ENCODE measurements at places on chromosomes 7 and 10.

DNA sequence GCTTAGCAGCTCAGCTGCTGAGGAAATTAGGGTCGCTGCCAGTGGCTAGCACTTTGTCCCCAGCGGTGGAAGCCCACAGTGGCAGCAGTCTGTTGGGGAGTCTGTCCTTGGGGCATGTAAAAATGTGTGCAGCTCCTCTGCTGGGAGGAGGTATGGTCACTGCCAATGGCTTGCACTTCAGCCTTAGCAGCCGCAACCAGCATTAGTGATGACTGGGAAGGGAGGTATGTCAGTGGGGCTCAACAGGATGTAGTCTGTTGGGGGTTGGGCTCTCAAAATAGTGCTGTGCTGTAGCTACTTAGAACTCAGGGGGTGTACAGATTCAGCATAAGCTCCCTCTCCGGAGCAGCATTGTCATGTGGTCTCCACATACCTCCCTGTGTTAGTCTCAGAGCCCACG, 189.9 kb downstream of the ZEB1 start:
- DNase-seq, result no peak

DNA sequence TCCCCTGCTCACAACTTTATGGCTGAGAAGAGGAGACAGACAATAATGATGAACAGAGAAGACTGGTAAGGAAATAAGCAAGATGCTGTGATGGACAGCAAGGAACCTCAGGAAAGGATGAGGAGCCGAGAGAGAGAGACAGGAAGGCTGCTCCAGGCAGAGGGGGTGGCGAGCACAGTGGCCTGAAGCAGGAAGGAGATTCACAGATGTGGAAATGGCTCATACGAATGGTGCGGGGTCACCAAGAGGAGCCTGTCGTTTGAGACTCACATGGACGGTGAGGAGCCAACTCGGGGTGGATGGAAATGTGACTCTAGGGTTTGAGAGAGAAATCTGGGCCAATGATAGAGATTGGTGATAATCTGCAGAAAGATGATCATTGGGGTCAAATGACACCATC, 43.7 kb downstream of the KIAA1549 start:
- no peak for DNase-seq

DNA sequence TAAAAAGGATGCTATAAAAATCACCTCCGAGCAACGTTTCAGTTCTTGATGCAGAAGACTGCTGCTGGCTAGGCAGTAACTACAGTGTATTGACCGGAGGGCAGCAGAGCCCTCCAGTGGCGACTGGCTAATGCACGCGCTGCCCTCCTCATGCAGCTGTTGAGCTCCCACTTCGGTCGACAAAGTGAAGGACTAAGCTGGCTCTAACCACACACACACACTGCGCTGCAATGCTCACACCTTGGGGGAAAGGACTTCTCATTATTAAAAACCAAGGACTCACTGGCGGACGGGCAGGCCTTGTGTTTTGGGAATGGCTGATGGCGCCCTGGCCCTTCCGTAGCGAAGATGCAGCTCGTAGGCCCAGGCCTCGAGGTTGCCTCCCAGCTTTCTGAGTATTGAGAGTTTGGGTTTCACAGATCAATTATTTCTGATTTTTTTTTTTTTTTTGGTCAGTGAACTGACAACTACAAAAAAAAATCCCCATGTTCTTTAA, 120.9 kb upstream of the DIP2C start:
- no peak for DNase-seq

GRCh38 chr7:6171532-6172223, 100.7 kb downstream of the CYTH3 start:
- no peak for DNase-seq

DNA sequence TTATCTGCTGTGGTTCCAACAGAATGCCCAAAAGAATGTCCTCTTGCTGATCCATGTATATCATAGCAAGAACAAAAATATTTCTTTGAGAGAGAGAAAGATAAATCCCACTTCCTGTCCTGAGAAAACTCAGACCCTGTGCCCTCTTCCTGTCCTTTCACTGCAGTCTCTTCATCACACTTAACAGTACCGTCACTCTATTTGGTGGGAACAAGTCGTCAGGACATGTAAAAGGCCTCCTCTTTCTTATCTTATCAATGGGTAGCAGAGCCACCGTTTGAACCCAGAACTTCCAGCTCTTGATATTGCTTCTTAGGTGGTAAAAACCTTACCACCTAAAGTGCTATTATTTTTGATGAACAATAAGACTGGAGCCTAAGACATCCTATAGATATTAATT, 43.9 kb downstream of the CHRM2 start:
- DNase-seq, result no peak

GRCh38 chr7:95006010-95006409, 98.6 kb downstream of the PPP1R9A start:
- no peak for DNase-seq

- DNase-seq, result no peak
Observed at GRCh38 chr7:151884312-151885201, 7.6 kb upstream of the PRKAG2 start.

GRCh38 chr7:83849131-83849530, 200.2 kb upstream of the SEMA3E start:
- peak; percentile 46 for DNase-seq

DNA sequence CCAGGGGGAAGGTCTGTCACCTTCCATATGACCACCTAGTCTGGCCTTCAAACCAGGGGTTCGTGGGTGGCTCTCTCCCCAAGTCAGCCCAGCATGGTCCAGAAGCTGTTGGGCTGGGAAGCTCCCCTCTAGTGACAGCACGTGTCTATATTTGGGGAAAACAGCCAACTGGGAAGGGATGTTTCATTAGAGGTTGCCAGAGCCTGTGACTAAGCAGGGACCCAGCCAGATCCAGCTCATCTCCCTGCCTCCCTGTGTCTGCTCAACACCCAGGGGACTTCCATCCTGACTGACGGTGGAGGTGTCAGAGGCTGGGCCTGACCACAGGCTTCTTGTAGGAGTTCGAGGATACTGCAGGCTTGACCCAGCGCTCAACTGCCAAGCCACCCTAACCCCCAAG, 10.5 kb downstream of the STYXL1 start:
- no peak for DNase-seq

DNA sequence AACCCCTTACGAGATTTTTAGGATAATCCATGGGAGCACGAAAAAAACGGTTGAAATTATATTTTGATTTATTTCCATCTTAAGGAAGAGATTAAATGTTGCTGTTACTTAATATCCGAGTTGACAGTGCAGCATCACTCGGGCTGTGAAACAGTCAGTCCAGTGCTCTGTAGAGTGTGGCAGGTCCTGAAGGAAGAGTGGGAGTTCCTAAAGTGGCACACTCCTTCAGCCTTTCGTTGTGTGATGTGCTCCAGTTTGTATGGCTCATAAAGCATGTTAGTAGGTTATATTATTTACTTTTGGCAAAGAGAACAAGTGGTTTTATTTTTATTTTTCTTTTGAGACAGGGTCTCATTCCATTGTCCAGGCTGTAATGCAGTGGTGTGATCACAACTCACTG, 358.3 kb downstream of the AUTS2 start:
- DNase-seq, result no peak

GRCh38 chr7:135976312-135977006, 700 bp downstream of the MTPN start:
- no peak for DNase-seq

DNA sequence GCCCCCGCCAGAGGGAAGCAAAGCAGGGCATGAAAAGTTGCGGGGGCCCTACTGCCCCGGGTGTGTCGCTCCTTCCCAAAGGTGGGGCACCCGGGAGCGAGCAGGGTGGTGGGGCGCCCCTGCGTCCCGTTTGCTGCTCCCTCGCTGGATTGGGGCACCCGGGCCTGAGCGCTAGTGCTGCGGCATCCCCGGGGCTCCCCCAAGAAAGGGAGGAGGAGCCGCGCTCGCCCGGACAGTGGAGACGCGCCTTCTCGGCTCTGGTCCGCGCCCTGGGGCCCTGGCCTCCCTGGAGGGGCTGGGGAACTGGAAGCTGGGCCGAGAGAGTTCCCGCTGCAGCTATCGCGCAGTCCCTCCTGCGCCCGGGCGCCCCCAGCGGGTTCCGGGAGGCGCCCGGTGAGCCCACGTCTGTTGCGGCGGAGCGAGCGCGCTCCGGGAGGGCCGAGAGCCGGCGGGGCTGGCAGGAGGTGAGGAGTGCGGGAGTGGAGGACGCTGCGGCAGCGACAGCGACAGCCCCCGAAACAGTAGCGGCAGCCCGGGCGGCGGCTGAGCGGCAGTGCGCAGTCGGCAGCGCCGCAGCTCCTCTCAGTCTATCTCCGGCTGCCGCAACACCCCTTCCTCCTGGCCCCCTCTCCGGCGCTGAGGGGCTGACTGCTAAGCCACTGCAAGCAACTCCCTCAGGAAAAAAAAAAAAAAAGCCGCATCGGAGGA, 504 bp upstream of the BMPER start:
- DNase-seq, result no peak

- DNase-seq, result no peak
Observed at GRCh38 chr7:85730012-85730411, 543.2 kb upstream of the SEMA3D start.

DNA sequence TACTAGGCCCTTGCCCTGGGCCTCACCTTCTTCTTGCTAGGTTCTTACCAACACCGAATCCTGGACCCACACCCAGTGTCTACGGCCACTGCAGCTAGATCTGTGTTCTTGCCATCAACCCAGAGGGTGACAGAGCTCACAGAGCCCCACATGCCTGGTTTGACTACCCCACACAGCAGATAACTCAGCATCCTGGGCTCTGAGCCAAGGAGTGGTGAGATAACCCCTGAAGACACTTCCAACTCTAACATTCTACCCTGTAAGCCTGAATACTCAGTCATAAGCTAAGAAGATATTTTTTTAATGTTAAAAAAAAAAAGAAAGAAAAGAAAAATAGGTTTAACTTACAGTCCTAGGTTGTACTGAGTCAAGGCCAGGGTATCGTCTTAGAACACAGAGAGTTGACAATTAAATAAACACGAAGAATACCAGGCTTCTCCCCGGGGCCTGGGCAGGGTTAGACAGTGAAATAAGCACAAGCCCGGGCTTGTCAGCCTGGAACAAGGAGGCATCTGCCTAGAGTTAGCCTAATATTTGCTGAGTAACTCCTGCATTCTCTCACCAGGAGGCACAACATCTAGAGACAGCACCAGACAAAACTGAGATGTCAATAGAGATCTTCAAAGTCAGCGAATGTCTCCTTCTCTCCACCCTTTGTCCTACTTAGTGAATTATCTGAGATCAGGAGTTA, 556.5 kb upstream of the LRRN3 start:
- no peak for DNase-seq

DNA sequence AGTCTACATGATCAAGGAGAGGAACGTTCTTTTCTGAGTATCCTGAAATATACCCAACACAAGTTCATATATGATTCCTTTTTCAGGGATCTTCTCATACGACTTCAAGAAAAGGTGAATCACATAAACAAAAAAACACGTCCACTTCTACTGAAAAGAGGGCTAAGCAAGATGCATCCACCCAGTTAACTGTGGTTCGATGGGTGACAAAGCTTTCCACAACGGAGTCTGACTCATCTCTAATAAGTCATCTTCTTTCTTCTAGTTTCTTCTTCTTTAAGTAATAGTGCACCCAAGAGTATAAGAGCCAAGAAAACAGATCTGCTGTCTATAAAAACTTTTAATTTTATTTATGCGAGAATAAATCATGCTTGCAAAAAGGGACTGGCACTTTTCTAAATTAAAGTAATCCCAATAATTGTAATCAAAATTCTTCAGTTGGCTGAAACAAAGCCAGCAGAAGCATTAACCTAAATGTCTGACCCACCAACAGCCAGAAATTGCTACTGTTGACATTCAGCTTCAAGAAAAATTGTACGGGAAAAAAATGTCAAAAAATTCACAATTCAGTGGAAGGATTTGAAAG, 146.9 kb upstream of the ANK3 start:
- DNase-seq, result peak; percentile 17

- no peak for DNase-seq
Observed at GRCh38 chr7:2245883-2246675, 4.1 kb downstream of the NUDT1 start.

GRCh38 chr7:142556740-142557139, 192.5 kb upstream of the PRSS1 start:
- peak; percentile 98 for DNase-seq

DNA sequence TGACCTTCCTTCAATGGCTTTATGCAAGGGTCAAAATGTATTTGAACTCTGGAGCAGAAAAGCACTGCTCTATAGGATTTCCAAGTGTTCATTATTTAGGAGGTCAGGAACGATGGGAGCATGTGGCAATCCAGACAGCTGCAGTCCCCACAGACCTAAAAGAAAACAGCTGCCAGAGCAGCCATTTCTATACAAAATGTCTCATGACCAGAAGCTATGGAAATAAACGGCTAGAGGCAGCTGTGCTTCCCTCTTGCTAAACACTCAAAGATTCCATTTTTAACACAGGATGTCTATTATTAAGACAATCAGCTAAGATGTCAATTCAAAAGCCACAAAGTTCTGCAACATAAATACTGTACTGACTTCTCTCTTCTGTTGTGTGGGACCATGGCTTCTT, 879.1 kb upstream of the C7orf33 start:
- no peak for DNase-seq

GRCh38 chr7:155815332-155816191, 3.3 kb upstream of the SHH start:
- DNase-seq, result no peak

DNA sequence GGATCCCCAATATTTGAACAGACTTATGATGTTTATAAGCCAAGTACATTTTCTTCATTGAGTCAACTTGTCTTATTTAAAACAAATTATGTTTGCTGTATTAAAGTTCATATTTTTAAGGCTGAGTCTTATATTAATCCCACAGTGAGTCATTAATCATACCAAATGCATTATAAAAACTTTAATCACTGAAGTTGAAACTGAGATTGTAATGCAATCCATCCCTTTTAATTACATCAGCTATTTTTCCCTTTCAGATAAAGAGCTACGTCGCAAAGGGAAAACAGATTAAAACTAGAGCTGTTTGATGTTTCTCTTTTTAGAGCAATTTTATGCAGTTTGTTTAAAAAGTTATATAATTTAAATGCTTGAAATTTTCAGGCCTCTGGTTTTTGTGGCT, 183.0 kb downstream of the ARID5B start:
- no peak for DNase-seq

DNA sequence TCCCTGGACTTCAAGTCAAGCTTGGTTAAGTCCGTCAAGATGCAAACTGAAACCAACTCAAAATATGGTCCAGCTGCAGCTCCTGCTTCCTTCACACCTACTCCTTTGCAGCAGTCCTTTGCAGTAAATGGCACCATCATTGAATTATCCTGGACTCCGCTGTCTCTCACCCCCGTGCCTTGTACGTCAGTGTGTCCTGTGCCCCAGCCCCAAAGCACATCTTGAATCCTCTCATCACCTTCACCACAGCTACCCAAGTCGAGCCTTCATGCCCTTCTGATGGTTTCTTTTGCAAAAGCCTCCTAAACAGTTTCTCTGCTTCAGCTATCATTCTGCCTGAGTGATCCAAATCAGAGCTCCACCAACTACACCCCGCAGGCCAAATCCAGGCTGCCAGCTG, 88.4 kb upstream of the LEP start:
- no peak for DNase-seq

Measured in fibroblast of skin of left biceps (primary cell).